ENCODE measurements at places on chromosomes 2 and 18.

DNA sequence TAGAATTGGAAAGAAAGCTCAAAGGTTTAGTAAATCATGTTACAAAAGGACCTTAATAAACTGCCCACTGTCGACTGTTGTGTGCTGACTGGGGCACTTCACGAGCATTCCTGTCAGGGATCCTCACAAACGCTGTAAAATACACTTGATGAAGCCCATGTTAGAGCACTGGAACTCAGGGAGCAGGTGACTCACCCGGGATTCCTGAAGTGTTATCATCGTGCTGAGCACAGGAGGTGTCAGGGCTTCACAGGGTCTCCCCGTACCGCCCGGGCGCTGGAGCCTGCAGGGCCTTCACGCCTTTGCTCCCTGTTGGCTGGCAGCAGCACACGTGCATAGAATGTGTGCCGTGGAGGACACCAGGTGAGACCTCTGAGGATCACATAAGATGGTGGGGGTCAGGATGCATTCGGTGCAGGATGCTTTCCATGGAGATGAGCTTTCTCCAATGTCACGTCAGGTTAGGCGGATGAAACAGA lies 187.3 kb downstream of the SNTG2 start:
- DNase-seq, result no peak

GRCh38 chr18:11581286-11581685 lies 28.1 kb upstream of the SLC35G4 start:
- DNase-seq, result no peak

- no peak for DNase-seq
Measured at GRCh38 chr2:230441227-230441897, 25.4 kb downstream of the SP100 start.

GRCh38 chr2:129782633-129782990 lies 196.9 kb upstream of the RAB6C start:
- no peak for DNase-seq

- DNase-seq, result no peak
Measured at GRCh38 chr2:99507937-99508818, 18.4 kb upstream of the REV1 start.

DNA sequence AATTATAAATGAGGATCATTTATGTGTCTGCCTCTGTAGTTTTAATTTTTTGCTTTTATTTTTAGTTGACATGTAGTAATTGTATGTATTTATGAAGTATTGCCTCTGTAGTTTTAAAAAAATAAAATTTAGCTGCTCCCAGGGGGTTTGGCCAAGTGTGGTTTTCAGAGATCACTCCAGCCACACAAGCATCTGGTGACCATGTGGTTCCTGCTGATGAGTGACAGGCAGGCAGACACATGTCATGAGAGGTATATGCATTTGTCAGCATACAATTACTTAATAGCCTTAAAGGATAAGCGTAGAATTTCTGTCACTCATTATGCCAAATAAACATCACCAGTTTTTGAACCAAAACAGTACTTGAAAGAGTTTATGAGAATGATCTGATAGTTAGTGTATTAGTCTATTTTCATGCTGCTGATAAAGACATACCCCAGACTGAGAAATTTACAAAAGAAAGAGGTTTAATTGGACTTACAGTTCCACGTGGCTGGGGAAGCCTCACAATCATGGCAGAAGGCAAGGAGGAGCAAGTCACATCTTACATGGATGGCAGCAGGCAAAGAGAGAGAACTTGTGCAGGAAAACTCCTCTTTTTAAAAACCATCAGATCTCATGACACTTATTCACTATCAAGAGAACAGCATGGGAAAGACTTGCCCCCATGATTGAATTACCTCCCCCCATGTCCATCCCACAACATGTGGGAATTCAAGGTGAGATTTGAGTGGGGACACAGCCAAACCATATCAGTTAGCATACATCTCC lies 29.6 kb downstream of the MREG start:
- no peak for DNase-seq

DNA sequence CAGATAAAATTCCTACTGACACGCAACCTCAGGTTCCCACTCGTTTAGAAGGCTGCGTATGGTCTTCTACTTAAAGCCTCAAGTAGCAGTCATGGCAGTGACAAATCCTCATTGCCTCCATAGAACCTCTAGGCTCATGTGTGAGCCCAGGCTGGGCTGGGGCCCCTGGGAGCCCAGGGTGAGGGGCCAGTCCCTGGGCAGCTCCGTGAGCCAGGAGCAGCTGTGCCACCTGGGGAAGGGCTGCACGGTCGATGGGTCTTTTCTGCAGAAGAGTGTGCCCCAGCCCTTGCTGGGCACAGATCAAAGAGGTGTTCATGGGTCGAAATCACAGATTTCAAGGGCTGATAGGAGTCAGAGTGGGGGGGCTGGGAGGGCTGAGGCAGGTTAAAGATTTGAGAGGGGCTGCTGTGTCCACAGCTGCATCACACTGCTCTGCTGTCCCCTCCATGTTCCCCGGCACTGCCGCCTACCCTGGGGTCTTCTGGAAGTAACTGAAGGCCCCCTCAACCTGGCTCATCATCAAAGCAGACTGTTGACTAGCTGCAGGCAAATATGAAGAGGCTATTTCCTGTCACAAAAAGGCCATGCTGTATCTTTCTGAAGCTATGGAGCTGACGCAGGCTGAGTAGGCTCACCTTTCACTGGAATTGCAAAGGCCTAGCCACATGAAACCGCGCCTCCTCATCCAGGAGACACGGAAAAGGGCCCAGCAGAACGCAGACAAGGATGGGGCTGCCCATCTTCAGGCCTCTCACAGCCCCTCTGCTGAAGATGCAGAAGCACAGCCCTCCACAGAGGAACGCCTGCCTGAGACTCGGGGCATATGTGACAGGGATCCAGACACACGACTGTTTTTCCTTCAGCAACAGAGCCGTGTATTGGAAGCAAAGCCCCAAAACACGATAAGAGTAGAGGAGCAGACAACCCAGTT lies 35.7 kb upstream of the ALPP start:
- no peak for DNase-seq

DNA sequence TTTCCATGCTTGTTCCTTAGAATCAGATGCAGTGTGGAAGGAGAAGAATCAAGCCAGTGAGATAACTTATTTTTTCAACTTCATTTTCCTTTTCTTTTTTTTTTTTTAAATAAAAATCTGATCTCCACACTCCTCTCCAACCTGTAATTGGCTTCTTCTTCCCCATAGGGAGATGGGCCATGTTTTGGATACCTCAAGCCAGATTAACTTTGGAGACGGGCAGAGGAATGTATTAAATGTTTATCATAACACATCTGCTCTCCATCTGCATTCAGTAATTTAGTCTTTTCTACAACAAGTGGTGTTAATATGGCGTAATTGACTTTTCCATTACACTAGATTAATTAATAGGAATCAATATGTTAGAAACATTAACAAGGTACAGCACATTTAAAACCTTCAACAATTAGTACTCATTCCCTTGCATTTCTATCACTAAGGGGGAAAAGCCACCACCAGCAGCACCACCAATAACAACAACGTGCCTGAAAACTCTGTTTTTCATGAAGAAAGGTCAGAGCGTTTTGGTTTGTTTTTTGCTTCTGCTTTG lies 244.1 kb downstream of the MYCN start:
- DNase-seq, result no peak

All from GDM1 (cell line).